Caco-2 (cell line): ENCODE measurements at places on chromosomes 11 and 22.

DNA sequence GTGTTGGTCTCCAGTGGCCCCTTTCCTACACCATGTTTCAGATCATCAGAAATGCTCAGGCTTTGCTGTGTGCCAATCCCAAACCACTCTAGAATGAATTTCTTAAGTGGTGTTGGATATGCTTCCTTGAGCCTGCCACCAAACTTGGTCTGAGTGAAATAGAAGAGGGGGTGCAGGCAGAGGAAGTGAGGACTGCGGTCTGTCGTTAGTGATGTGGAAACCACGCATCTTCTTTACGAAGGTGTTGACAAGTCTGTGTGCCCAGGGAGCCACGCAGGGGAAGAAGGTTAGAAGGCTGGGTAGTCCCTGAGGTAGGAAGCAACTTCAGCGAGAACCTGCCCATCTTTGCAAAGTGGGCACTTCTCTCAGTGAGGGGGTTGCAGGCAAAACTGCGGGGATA lies 187.4 kb upstream of the NAV2 start:
- no peak for DNase-seq

- peak; percentile 64 for DNase-seq
These were observed 11.0 kb upstream of the SLC5A4 start for GRCh38 chr22:32265882-32266767.

DNA sequence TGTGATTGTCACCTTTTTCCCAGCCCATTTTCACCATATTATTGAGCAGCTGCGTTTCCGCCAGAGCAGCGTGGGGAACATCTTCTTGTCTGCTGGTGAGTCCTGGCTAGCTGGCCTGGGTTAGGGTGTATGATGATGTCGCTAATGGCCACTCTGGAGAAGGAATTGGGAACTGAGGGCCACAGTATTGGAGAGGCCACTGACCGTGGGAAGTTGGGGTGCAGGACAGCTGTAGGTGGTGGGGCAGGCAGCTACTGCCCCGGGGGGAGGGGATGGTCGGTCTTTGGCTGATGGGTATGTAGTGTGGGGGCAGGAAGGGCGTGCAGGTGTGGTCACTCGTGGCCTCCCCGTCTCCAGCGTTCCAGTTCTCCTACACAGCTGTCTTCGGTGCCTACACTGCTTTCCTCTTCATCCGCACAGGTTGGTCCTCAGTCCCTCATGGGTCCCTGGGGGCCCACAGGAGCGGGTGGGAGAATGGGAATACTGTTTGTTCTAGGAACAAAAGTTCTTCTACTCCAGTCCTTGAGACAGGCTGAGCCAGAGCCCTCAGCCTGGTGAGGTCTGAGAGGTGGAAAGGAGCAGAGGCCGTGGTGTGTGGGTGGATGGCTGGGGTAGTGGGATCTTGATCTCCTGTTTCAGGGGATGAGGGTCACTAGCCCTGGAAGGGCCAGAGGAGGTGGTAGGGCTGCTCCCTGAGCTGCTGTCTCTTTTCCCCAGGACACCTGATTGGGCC lies 2.1 kb downstream of the RCE1 start:
- DNase-seq, result peak; percentile 38

DNA sequence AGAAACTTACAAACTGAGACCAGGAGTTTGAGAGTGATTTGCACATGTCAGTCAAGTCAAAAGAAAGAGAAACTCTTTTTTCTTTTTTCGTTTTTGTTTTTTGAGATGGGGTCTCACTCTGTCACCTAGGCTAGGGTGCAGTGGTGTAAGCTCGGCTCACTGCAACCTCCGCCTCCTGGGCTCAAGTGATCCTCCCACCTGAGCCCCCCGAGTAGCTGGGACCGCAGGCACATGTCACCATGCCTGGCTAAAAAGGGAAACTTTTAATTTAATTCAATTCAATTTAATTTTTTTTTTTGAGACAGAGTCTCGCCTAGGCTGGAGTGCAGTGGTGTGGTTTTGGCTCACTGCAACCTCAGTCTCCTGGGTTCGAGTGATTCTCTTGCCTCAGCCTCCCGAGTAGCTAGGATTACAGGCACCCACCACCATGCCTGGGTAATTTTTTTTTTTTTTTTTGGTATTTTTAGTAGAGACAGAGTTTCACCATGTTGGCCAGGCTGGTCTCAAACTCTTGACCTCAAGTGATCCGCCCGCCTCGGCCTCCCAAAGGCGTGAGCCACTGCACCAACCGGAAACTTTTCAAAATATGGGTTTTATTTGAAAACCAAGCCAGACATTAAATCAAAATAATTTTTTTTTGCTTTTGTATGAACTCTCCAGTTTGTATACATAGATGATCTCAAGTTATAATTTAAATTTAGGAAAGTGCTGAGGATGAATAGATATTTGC lies 9.9 kb downstream of the UCP3 start:
- DNase-seq, result no peak

DNA sequence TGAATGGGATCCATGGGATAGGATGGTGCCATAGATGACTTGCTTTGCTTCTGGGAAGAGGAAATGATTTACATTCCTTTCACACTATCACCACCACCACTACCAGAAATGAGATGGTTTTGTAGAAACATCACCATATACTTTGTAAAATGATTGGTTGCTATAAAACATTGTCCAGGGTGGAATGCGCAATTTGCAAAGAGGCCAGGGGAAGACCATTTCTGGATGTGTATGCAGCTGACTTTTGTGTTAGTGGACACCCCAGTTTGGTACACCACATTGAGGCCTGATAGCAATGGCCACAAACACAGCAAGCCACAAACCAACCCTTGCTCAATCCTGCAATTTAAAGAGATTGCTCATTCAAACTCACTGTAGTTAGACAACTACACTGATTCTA lies 56.7 kb upstream of the RCN1 start:
- no peak for DNase-seq

- no peak for DNase-seq
These were observed 579 bp upstream of the RASD2 start for GRCh38 chr22:35539910-35540594.

DNA sequence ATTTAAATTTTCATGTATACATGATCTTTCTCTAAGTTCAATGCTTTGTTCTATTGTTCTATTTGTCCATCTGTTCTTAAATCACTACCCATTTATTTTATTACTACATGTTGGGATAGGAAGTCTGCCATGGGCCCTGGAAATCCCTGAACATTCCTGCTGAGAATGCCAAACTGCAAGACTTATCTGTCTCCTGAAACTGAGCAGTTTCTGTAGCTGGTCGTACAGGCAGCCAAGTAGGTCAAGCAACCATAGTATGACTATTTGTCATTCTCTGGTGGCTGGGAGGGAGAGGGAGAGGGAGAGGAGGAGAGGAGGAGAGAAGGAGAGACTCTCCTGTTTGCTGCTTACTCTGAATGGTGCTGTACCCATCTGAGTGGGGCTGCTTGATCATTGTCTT lies 82.8 kb upstream of the SNX19 start:
- DNase-seq, result no peak

GRCh38 chr11:58641341-58641740 lies 18.9 kb downstream of the CNTF start:
- no peak for DNase-seq

DNA sequence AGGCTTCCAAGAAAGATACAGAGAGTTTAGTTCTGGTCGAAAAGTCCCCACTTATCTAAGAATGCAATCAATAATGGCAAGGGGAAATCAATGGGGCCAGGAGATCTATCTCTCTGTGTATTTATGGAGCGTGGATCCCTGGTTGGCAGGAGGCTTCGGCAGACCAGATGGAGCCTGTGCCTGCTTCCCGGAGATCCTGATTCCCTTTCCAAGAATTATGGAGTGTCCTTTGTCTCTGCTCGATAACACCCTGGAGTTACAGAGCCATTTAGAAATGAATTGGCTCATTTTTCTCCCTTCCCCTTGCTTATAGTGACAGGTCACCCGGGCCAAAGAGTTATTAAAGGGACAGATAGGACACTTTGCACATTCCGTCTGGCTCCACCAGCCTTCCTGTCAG lies 92.4 kb downstream of the ISX start:
- DNase-seq, result no peak

GRCh38 chr11:62502030-62502730 lies 44.4 kb downstream of the AHNAK start:
- DNase-seq, result no peak

DNA sequence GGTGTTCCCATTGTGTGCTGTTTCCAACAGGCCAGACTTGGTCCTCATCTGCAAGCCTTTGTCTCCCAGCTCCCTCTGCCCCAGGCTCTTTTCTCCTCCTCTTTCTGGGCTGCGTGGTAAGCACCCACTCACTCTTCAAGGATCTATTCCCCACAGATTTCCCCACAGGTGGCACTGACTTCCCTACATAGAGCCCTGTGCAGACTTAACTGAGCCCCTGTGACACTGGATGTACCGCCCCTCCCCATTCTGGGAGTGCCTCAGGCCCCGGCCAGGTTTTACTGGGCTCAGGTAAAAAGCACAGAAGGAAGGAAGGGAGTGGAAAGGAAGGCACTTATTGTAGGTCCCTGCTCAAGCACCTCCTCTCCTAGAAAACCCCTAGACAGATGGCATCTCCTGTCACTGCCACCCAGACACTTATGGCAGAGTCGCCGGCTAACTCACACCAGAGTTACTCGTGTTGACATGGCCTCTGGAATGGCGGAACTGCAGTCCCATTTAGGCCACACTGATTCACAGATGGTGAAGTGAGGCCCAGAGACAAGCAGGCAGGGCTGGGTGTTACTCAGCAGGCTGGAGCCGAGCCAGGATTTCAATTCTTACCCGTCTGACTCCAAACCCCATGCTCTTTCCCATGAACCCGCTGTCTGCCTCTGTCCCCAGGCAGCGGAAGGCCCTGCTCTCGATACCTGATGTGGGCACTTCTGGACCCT lies 47.2 kb downstream of the LRRC32 start:
- DNase-seq, result no peak

DNA sequence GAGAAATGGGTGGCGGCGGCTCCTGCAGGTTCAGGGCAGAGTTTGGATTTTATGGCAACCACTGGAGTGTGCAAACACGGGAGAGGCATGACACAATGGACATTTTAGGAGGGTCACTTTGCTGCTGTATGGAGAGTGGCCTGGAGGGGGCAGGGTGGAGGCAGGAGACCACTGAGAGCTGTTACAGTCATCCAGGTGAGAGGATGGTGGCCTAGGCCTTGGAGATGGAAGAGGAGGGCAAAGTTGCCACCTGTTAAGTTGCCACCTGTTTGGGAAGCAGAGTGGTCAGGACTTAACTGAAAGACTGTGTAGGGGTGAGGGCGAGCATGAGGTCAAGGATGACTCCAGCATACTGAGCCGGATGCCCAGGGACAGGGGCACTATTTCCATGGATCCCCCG lies 2.3 kb upstream of the RAD9A start:
- peak; percentile 83 for DNase-seq

DNA sequence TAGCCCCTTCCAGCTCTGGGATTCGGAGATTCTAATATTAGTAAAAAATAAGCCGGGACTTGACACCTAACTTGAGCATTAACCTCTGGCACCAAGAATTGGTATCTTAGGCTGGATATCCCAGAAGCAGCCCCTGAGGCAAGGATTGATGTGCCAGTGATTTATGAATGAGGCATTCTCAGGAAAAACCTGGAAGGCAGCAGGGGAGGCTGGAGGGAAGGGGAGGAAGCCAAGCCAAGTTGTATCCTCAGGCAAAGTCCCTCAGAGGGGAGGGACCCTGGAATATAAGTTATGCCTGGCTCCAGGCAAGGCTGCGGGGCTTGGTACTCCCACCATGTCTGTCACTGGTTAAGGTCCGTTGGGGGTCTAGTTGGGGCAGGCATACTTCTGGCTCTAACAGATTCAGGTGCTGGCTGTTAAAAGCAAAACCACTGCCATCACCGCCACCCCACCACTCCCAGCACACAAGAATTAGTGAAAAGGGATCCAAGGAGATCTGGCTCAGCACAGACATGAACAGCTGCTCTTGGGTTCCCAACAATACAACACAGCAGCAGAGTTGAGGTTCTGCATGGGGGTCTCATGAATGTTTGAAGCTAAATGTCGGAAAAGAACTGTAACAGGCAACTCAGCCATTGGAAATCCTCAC lies 29.8 kb downstream of the LMO2 start:
- no peak for DNase-seq

DNA sequence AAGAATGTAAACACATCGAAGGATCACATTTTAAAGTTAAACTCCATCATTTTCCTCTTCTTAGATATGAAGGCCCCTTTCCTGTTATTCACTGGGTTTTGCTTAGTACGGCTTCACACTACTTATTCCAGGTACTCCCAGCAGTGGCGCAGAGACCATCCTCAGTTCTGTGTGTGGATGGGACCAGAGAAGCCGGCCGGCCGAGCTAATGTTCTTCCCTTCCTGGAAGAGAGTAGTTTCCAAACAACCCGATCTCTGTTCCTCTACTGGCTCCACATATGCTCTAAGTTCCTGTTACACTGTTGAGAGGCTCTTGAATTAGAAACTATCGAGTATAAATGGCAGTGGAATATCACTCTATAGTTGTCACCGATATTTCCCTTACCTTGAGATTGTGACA lies 684 bp upstream of the NFRKB start:
- no peak for DNase-seq

- peak; percentile 1 for DNase-seq
These were observed 2.0 kb upstream of the LARGE1 start for GRCh38 chr22:33922349-33922681.

GRCh38 chr11:127136438-127136837 lies 135.9 kb upstream of the KIRREL3 start:
- no peak for DNase-seq

- peak; percentile 29 for DNase-seq
These were observed 36.7 kb downstream of the TPBGL start for GRCh38 chr11:75277211-75277805.

- DNase-seq, result no peak
These were observed 11.6 kb downstream of the SLC3A2 start for GRCh38 chr11:62892077-62892922.

GRCh38 chr11:112156153-112156955 lies 7.5 kb downstream of the IL18 start:
- DNase-seq, result no peak

DNA sequence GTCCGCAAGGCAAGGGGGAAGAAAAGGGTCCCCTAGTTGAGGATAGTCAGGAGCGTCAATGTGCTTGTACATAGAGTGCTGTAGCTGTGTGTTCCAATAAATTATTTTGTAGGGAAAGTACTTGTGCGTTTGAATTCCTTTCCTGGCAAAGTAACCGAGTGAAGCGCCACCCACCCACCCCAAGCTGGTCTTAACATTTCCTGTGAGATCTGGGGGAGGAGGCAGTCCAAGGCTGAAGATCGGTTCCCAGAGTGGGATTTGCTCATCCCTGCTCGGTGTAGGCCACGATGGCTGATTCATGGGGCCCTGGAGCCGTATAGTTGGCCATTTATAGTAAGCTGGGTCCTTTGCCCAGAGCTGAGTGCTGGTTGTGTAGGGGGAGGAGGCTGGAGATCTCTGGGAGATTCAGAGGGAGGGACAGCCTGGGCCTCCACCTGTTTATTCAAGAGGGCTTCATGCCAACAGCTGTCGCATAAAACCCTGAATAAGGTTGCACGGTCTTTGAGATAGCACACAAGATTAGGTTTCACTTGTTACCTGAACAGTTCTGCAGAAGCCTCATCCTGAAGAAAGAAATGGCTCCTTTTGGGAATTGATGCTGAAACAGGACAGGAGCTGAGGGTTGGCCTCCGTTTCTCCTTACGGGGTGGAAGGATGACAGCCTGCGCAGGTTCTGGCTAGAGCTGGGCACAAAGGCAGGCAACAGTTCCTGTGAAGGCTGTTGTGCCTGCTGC lies 2.4 kb downstream of the ATF4 start:
- no peak for DNase-seq
